ENCODE measurements at places on chromosomes 13 and 19. TPM values are rescaled to one million over a fixed set of nuclear protein-coding genes. Genes with fewer than 3 reads are reported as not detected.

The KLF2 gene
- 5.0 TPM for total RNA-seq

- no peaks in the 10 kb centered on the region for H3K4me1 ChIP-seq
- no peak for DNase-seq
- H3K36me3 ChIP-seq, result no peaks in the 10 kb centered on the region
Measured at GRCh38 chr13:34767778-34768177, 174.3 kb upstream of the NBEA start.

DNA sequence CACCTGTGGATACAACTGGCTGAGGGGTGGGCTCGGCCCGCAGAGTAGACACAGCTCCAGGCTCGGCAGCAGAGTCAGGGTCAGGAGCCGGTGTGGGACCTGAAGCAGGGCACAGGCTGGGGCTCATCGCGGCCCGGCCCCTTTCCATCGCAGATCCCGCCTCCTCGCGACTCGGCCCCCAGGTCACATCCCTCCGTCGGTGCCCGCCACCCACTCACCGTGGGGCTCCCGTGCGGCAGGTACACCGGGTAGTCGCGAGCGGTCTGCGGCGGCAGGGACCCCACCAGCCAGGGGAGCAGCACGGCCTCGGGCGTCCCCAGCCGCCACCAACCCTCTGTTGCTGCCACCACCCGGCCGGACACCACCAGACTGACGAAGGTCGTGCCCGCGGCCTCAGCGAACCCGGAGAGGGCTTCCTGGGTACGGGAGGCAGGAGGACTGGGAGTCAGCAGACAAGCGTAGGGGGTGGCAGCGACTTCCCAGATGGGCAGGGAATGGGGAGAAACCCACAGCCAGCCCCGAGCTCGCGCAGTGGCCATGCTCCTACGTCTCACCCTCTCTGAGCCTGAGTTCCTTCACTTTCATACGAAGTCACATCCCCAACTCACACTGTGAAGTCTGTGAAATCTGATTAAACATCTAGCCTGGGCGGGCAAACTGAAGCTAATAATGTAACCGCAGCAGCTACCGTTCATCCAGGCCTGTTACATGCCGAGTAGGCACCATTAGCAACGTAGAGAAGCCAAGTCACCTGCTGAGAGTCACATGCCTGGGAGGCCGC is 3.7 kb downstream of the FUZ start:
- peaks cover 40% of the 10 kb centered on the region for H3K36me3 ChIP-seq
- H3K4me1 ChIP-seq, result peaks cover 6% of the 10 kb centered on the region
- H3K27ac ChIP-seq, result peak overlapping the region; percentile 75
- H3K4me3 ChIP-seq, result no peak overlapping the region

The PRR20D gene
- total RNA-seq, result not detected

Measured in Calu3 (cell line).